ENCODE measurements at places on chromosomes 7 and 10.

- DNase-seq, result no peak
These were observed 25.4 kb downstream of the CALML3 start for GRCh38 chr10:5550250-5550545.

- no peak for DNase-seq
These were observed 96.9 kb downstream of the IQUB start for GRCh38 chr7:123437447-123437995.

GRCh38 chr10:132650611-132651250 is 113.1 kb downstream of the INPP5A start:
- no peak for DNase-seq

- no peak for DNase-seq
These were observed 33.1 kb upstream of the EFCAB10 start for GRCh38 chr7:105614341-105614840.

GRCh38 chr7:7330997-7331396 is 148.7 kb downstream of the C1GALT1 start:
- DNase-seq, result no peak

GRCh38 chr7:55072251-55072650 is 53.4 kb downstream of the EGFR start:
- no peak for DNase-seq

DNA sequence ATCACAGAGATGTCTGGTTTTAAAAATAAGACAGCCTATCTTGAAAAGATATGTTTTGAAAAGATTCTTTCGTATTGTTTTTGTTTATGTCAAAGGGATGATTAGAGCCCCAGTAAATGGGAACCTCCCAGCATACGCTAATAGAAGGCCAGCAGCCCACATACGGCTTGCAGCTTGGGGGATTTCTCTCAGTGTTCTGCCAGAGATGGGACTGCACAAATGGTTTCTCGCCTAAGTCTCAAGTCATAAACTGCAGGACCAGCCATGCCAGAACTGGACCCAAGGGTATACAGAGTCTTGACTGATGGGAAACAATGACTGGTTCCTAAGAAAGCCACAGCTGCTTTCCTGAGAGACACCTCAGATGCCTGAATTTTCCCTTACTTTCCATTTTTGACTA is 306.9 kb upstream of the DGKB start:
- DNase-seq, result no peak

GRCh38 chr7:29886827-29887226 is 80.5 kb downstream of the WIPF3 start:
- no peak for DNase-seq

GRCh38 chr10:75600833-75601232 is 169.4 kb downstream of the LRMDA start:
- DNase-seq, result no peak

GRCh38 chr10:84114088-84114667 is 25.1 kb upstream of the GHITM start:
- DNase-seq, result no peak

GRCh38 chr7:158633055-158633956 is 45.7 kb upstream of the PTPRN2 start:
- DNase-seq, result no peak

- DNase-seq, result no peak
These were observed 45.8 kb downstream of the THSD7A start for GRCh38 chr7:11786186-11786585.
